ENCODE measurements at places on chromosomes 1 and 21.

DNA sequence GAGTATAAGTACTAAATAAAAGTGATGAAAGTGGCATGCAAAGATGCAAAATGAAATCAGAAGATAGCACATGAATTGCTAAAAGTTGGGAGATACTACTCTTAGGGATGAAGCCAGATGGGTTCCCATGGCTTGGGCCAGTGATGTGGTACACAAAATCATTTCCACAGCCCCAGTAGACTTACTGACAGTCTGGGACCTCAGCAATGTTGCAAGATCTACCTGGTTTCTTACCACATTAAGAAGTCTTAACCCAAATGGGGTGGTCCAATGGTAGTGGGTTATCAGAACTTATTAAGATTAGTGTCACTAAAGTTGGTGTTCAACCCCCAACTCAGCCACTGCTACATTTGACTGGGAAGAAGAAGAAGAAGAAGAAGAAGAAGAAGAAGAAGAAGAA lies 227.7 kb upstream of the IRF2BP2 start:
- no peak for DNase-seq

GRCh38 chr1:211603191-211603701 lies 24.3 kb upstream of the SLC30A1 start:
- no peak for DNase-seq

GRCh38 chr1:72937905-72938304 lies 655.6 kb upstream of the NEGR1 start:
- no peak for DNase-seq

- peak; percentile 75 for DNase-seq
These were observed 8.2 kb downstream of the SLC19A1 start for GRCh38 chr21:45533846-45534635.

GRCh38 chr1:108590957-108591356 lies 31.1 kb downstream of the EEIG2 start:
- DNase-seq: no peak

DNA sequence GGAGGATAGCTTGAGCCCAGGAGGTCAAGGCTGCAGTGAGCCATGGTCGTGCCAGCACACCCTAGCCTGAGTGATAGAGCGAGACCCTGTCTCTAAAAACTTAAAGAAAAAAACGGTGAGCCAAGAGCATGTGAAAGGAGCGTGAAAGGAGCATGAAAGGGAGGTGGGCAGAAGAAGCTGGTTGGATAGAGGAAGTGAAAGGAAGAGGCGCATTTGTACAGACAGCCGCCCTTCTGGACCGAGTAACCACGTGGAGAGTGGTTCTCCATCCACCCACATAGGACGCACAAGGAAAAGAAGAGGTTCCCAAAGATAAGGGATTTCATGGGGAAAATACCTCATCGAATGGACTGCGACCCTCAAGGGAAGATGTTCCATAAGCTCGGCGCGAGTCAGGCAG lies 60.4 kb upstream of the IFNAR2 start:
- no peak for DNase-seq

GRCh38 chr1:116886291-116886878 lies 23.3 kb upstream of the PTGFRN start:
- no peak for DNase-seq

GRCh38 chr1:174232761-174233160 lies 73.4 kb downstream of the RABGAP1L start:
- no peak for DNase-seq

DNA sequence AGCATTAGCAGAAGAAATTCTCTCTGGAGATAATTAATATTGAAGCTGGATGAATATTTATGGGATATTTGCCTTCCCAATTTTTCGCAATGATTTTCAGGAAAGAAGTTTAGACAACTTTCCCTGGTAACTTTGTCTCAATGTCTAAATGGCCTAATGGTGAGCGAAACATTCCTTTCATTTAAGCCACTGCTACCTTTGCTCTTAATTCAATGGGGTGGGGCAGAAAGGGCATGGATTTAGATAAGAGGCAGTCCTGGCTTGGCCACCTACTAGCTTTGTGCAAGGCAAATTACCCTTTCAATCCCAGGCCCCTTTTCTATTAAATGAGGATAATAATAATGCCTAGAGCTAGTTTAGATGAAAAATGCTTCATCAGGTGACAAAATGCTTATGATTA lies 27.1 kb upstream of the LYST start:
- no peak for DNase-seq

GRCh38 chr1:23618586-23619083 lies 59.3 kb upstream of the ID3 start:
- no peak for DNase-seq

DNA sequence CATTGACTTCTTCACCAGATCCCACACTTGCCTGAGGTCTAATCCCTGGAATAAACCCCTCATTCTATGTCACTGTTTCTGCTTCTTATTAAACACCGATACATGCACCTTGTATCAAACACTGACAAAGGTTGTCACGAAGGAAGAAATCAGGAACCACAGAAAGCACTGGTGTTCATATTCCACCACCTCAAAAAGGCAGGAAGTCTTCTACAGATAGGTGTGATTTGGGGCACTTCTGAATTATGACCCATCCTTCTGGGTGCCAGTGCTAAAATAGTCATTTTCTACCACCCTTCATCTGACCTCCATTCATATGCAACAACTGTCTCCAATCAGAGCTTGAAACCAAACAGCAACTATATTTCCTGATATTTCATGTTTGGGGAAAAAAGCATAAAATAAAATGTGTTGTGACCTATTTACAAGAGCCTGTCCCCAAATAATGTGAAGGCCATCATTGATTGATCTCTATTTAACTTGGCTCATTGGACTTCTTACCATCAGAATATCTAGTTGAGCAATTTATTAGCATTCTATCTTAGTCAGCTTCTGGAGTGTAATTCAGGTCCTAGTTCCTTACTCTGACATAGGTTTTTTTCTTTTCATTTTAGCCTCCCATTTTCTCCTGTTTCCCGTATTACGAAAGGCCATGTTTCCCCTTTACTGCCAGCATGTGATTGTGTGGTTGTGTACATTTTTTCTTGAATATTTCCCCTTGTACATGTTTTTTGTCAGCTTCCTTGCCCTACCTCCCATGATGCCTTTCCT lies 43.1 kb downstream of the DUSP10 start:
- DNase-seq: no peak

DNA sequence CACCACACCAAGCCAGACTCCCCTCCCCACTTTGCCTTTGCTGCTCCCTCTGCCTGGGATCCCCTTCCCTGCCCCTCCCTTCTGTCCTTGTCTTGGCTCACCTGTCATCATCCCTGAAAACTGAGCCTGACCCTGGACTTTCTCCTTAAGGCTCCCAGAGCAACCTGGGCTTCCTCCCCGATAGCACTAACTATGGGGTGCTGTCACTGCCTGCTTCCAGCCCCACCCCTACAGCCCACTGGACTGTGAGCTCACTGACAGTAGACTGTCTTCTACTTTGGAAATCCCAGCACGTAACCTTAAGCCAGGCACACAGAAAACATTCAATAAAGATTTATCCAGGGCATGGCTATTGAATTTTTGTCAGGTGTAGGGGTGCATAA lies 9.5 kb upstream of the CSF1 start:
- DNase-seq: no peak

DNA sequence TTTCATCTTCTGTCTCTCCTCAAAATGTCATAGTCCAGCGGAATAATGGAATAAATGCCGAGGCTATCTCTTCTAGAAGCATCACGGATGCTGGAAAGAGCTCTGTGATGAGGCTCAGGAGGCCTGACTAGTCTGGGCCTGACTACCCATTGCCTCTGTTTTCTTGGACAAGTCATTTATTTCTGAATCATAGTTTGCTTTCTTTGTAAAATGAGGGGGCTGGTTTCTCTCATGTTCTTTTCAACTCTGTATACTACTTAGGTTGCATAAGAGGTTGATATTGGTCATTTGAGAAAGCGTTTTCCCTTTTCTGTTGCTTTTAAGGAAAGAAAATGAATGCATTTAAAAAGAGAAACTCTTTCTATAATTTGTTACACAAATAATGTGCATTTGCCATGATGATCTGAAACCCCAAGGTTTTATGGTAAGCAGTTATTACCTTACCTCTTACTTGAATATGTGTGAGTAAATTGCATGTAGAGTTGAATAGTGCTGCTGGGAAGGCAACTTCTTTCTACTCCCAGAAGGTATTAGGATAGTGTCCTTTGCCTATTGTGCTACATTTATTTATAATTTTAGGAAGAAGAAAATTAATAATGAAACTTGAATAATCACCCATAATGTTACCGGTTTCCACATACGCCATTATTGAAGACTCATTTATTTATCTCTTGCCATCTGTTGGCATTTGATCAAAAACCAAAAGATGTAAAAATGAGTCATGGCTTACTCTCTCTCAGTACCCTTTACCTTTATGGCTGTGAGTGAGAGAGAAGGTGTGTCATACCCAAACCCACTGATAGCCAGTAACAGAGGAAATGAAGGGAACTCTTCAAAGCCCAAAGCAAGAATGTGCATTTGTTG lies 179.1 kb downstream of the FASLG start:
- no peak for DNase-seq

GRCh38 chr21:36487641-36488307 lies 7.9 kb upstream of the CLDN14 start:
- DNase-seq: no peak

GRCh38 chr1:203318229-203318517 lies 12.9 kb downstream of the BTG2 start:
- DNase-seq: no peak

DNA sequence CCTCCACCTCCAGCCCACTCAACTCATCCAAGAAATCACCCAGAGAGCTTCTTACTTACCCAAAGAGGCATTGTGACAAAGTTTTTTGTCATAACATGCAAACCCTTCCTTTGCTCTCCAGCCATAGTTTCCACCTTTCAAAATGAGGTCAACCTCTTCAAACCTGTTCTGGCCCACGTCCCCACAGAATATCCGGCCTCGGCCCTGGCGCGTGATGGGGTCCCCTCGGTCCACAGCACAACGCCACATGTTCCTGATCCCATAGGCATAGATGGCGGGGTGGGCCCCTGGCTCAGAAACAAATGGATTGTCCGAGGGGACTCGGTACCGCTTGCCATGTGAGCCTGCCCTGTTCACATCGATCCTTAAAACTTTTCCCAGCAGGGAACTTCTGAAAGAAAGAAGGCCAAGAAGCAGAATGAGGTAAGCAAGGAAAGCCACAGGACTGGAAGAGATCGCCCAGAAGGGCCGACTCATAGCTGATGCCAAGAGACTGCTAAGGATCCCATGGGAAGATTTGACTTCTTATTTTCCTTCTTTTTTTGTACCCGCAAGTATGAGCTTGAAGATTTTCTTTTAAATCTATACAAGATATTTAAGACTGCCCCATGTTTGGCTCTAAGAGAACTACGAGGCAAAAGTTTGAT lies 7.8 kb downstream of the HHIPL2 start:
- no peak for DNase-seq

GRCh38 chr1:32241001-32241763 lies 5.8 kb upstream of the FAM167B start:
- no peak for DNase-seq

DNA sequence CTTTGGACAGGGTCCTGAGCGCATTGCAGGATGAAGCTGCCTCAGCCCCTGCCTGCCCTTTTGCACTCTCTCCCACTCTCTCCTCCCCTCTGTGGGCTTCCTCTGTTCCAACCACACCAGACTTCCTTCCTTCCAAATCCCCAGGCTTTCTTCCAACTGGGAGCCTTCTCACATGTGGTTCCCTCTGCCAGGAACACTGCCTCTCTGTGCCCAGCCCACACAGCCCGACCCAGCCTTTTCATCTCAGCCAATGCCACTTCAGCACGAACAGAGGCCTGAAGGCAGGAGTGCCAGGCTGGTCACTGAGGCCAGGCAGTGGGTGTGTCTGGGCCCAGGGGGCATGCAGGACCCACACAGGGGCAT lies 5.9 kb downstream of the SELENON start:
- no peak for DNase-seq

GRCh38 chr21:34348890-34349519 lies 14.8 kb upstream of the KCNE2 start:
- DNase-seq: no peak

DNA sequence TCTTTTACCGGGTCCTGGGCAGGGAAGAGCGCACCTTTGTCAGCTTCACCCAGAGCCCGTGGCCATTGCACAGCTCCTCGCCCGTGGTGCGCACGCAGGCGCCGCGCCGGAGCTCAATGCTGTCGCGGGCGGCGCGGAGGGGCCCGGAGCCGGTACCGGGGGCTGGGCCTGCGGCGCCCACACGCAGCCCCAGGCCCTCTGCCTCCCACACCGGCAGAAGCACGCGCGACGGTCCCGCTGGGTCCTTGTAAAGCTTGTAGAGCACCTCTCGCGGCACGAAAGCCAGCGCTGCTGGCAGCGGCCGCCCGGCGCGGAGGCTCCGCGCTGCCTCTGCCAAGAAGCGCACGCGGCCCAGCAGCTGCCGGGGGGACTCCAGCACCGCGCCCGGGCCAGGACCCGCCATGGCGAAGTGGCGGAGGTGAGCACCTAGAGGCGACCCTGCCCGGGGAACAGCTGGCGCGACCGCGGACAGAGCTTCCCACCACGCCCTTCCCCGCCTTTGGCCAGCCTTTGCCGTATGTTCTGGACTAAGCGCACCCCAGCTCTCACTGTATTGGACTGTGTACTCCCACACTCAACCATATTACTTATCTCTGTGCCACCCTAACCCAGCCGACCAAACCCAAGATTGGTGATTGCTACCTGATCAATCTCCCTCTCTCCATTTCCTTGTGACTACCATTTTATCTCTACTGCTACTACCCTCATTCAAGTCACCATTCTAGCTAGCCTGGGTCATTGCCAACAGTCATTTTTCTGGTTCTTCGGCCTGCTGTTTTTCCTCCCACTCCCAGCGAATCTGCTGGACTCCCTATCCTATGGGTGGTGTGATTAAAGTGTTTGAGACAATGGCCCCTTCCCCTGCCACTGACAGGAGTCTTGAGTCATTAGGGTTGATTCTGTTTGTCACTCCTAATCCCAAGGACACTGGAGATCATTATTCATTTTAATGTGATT lies at the start of gene HECTD3:
HECTD3 (minus strand) TSS at position 470 of the 957 bp plus-strand sequence; CDS start at position 403, 67 bp downstream.
- DNase-seq: peak; percentile 95

DNA sequence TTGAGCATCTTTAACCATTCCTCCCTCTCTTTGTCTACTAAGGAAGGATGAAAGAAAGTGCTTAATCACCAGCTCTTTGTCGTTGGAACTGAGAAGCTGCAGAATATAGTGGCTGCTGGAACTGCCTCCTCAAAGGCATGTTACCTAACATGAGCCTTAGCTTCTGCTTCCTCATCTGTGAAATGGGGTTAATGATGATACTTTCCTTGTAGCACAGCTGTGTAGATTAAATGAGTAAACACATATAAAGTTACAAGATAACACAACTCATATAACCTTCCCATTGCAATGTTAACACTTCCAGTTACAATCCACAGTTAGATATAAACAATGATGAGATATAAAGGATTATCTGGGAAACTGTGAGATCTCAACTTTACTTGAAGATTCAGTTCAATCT lies 48.4 kb upstream of the ZNF326 start:
- DNase-seq: no peak

Data from cardiac septum (tissue), 1 donor.